Mesenteric fat pad (tissue), 1 donor: ENCODE measurements at places on chromosomes 7 and 10. TPM values are rescaled to one million over a fixed set of nuclear protein-coding genes. Genes with fewer than 3 reads are reported as not detected.

GRCh38 chr7:108442039-108442568 lies 14.1 kb downstream of the NRCAM start:
- DNase-seq = no peak

SEMA3C gene
- 93.6 TPM for total RNA-seq

- no peak for DNase-seq
Measured at GRCh38 chr10:852386-852785, 79.1 kb downstream of the LARP4B start.

DNA sequence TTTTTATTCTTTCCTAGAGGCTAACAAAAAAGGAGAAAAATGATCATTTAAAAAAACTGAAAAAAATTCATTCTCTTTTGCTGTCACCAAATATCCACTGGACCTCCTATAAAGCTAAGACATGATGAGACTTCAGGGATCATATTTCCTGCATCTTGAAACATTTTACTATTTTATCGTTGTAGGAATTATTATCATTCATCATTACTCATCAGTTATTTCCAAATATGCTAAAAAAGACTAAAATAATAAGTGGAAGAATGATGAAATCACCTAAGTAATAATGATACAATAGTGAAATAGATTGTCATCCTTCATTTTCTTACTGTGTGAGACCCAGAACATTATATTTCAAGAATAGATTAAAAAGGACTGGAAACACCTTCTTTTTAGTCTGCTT lies 28.3 kb downstream of the TAF3 start:
- no peak for DNase-seq

KEL gene
- total RNA-seq = not detected

ANKRD61 gene
- total RNA-seq = 0.45 TPM

STOX1 gene
- total RNA-seq = 8.1 TPM

GRCh38 chr10:113621799-113622198 lies 42.0 kb downstream of the NRAP start:
- no peak for DNase-seq

DNA sequence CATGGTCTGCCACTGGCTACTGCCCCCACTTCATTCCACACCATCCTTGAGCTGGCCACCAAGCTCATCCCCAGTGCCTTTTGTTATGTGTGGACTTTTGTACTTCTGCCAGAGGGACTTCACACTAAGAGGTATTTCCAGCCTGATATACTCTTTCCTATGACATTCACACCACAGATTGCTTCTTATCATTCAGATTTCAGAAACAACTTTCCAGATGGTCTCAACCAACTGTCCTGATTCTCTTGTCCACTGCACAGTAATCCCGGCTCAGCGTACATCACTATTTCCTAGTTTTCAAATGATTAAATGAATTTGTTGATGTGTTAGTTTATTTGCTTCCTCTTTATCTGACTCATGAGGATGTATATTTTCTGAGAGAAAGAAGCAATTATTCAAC lies 7.1 kb downstream of the CDC14C start:
- DNase-seq = no peak
